ENCODE measurements at places on chromosomes 2 and 18.

DNA sequence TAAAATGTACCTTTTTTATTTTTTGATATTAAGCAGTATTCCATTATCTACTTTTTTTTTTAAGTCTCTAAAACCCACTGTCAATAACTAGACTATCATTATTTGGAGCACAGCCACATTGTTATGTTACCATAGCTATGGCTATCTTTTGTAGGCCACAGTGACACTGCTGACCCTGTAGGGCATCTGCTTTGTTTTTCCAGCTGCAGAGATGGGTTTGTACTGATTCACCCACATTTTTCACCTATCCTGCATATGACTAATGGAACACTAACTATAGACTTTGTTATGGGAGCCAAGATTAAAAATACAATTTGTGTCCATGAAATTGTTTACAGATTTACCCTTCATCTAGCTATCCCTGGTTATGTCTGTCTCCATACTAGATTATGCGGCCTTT, 21.6 kb upstream of the OTX1 start:
- no peaks in the 10 kb centered on the region for H3K27me3 ChIP-seq
- no peak overlapping the region for H3K27ac ChIP-seq
- no peaks in the 10 kb centered on the region for H3K4me1 ChIP-seq
- DNase-seq: no peak
- no peak overlapping the region for H3K4me3 ChIP-seq
- H3K36me3 ChIP-seq: no peaks in the 10 kb centered on the region

- H3K27me3 ChIP-seq: peaks cover 1% of the 10 kb centered on the region
- no peak overlapping the region for H3K27ac ChIP-seq
- no peak for DNase-seq
- H3K36me3 ChIP-seq: no peaks in the 10 kb centered on the region
Observed at GRCh38 chr18:32422201-32422600, 48.5 kb downstream of the GAREM1 start.

GRCh38 chr18:8056723-8057122, 489.6 kb downstream of the PTPRM start:
- no peak for DNase-seq
- no peaks in the 10 kb centered on the region for H3K4me1 ChIP-seq
- peaks cover 1% of the 10 kb centered on the region for H3K27me3 ChIP-seq

- no peaks in the 10 kb centered on the region for H3K27me3 ChIP-seq
- H3K4me1 ChIP-seq: no peaks in the 10 kb centered on the region
- H3K4me3 ChIP-seq: no peak overlapping the region
- H3K36me3 ChIP-seq: no peaks in the 10 kb centered on the region
- H3K27ac ChIP-seq: no peak overlapping the region
Observed at GRCh38 chr2:183946193-183946592, 652.1 kb upstream of the ZNF804A start.

- DNase-seq: no peak
- H3K4me1 ChIP-seq: peaks cover 37% of the 10 kb centered on the region
- no peak overlapping the region for H3K4me3 ChIP-seq
- H3K36me3 ChIP-seq: peaks cover 19% of the 10 kb centered on the region
Observed at GRCh38 chr18:76368976-76369375, 126.1 kb downstream of the ZNF516 start.

DNA sequence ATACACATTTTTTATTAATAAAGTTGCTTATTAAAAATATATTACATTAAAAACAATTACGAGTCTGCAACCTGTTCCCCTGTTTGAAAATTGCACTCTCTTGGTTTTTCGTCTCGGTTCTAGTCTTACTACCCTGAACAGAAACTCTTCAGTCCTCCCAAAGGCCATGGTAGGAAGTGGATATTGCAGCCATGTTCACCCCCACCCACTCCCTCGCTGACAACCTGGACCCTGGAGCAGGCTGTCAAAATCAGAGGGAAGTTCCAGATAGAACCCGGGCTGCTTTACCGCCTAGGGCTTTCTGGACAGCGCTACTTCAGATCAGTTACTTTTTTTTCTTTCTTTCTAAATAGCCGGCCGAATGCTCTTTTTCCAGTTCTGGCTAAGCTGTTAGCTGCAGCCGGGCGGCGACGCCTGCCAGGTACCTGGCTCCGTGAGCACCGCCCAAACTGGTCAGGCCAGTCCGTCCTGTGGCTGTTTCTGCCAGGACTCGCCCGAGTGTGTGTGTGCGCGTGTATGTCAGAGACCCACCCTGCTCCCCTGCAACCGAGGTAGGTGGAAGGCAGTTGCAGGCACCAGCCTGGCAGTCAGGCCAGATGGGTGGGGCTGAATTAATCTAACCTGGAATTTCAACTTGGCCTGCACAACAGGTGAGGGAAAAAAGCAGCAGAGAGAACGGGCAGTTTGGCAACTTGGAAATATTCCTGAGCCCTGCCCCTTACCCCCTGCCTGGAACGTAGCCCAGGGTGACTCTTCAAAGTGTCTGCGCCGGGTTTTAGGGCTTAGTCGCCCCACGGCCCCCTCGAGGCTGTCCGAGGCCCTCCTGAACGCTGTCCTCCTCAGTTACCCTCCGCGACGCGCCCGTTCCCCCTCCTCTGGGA, 1.1 kb upstream of the TET3 start:
- H3K27ac ChIP-seq: peak overlapping the region; percentile 66
- H3K4me3 ChIP-seq: peak overlapping the region; percentile 71
- DNase-seq: no peak
- H3K36me3 ChIP-seq: no peaks in the 10 kb centered on the region

- peak; percentile 31 for DNase-seq
- no peaks in the 10 kb centered on the region for H3K36me3 ChIP-seq
Observed at GRCh38 chr18:49025426-49025766, 74.6 kb upstream of the SMAD7 start.

GRCh38 chr18:72372076-72372475, 172.1 kb downstream of the CBLN2 start:
- H3K36me3 ChIP-seq: no peaks in the 10 kb centered on the region
- no peak for DNase-seq
- no peaks in the 10 kb centered on the region for H3K27me3 ChIP-seq

GRCh38 chr2:222883420-222883819, 22.6 kb downstream of the ACSL3 start:
- no peaks in the 10 kb centered on the region for H3K27me3 ChIP-seq
- H3K4me1 ChIP-seq: peaks cover 57% of the 10 kb centered on the region
- H3K36me3 ChIP-seq: no peaks in the 10 kb centered on the region
- no peak overlapping the region for H3K27ac ChIP-seq
- H3K4me3 ChIP-seq: no peak overlapping the region

- H3K27me3 ChIP-seq: no peaks in the 10 kb centered on the region
- H3K36me3 ChIP-seq: no peaks in the 10 kb centered on the region
- DNase-seq: no peak
- H3K27ac ChIP-seq: no peak overlapping the region
- no peak overlapping the region for H3K4me3 ChIP-seq
Observed at GRCh38 chr18:55120896-55121295, 161.6 kb upstream of the CCDC68 start.

GRCh38 chr2:224278531-224278930, 123.4 kb downstream of the FAM124B start:
- no peaks in the 10 kb centered on the region for H3K4me1 ChIP-seq
- no peaks in the 10 kb centered on the region for H3K36me3 ChIP-seq
- H3K4me3 ChIP-seq: no peak overlapping the region

- H3K27me3 ChIP-seq: no peaks in the 10 kb centered on the region
- H3K4me3 ChIP-seq: no peak overlapping the region
Observed at GRCh38 chr2:176967911-176968450, 244.6 kb upstream of the HNRNPA3 start.

GRCh38 chr2:112841295-112842044, 4.9 kb upstream of the IL1B start:
- DNase-seq: no peak
- peaks cover 3% of the 10 kb centered on the region for H3K27me3 ChIP-seq
- no peaks in the 10 kb centered on the region for H3K4me1 ChIP-seq
- peak overlapping the region; percentile 4 for H3K27ac ChIP-seq

- no peak overlapping the region for H3K27ac ChIP-seq
- DNase-seq: no peak
- peaks cover 2% of the 10 kb centered on the region for H3K27me3 ChIP-seq
Observed at GRCh38 chr2:6103949-6104348, 411.8 kb downstream of the SOX11 start.

- no peak for DNase-seq
- peak overlapping the region; percentile 70 for H3K27ac ChIP-seq
- no peaks in the 10 kb centered on the region for H3K36me3 ChIP-seq
- peaks cover 14% of the 10 kb centered on the region for H3K27me3 ChIP-seq
Observed at GRCh38 chr18:63315876-63316275, 3.7 kb downstream of the BCL2 start.

GRCh38 chr18:36672437-36673344, 156.1 kb downstream of the TPGS2 start:
- peaks cover 6% of the 10 kb centered on the region for H3K27me3 ChIP-seq
- no peaks in the 10 kb centered on the region for H3K36me3 ChIP-seq
- H3K27ac ChIP-seq: no peak overlapping the region
- DNase-seq: no peak

GRCh38 chr2:47187069-47187468, 32.0 kb upstream of the STPG4 start:
- no peaks in the 10 kb centered on the region for H3K4me1 ChIP-seq
- no peaks in the 10 kb centered on the region for H3K36me3 ChIP-seq
- peaks cover 5% of the 10 kb centered on the region for H3K27me3 ChIP-seq
- no peak overlapping the region for H3K27ac ChIP-seq
- H3K4me3 ChIP-seq: no peak overlapping the region
- no peak for DNase-seq

- H3K27me3 ChIP-seq: no peaks in the 10 kb centered on the region
- no peaks in the 10 kb centered on the region for H3K36me3 ChIP-seq
Observed at GRCh38 chr2:24315669-24316068, 44.7 kb downstream of the ITSN2 start.

DNA sequence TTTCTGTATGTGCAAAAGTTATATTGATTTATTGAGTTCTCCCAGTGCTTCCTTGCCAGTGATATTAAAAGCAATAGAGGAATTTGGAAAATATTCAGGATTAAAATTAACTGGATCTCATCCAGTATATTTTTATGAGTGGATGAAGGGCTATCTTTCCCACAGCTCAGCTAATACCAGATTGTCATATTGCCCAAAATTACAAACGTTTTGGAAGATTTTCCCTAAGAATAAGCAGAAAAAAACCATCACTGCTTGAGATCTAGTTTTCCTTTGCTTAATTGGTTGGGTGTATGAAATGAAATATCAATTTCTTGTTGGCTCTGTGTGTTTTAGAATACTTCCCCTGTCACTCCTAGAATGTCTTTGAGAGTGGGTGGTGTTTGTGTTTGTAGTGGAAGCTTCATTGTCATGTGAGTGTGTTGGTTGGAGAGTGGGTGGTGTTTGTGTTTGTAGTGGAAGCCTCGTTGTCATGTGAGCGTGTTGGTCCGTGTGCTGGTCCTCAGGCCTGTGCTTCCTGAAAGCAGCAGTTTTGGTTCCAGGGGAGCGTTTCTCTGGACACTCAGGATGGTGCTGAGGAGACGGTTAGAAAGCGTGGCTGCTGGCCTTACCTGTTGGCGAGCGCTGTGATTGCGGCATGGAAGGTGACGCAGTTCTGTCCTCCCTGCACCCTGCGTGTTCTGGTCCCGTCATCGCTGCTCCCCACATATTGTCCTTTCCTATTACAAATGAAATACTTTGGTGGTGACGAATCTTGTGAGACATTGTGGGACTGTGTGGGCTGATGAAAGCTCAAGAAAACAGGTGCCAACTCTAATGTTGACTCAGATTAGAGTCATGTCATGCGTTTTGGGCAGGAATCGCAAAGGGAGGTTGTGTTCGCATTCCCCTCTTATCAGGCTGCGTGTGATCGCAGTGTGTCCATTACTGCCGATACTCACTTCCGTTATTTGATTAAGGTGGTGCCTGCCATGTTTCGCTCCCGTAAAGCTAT, 12.4 kb downstream of the ASB1 start:
- H3K27ac ChIP-seq: peak overlapping the region; percentile 47
- no peak for DNase-seq
- H3K4me3 ChIP-seq: no peak overlapping the region
- H3K27me3 ChIP-seq: peaks cover 1% of the 10 kb centered on the region

- no peak for DNase-seq
- H3K27me3 ChIP-seq: peaks cover 1% of the 10 kb centered on the region
- no peak overlapping the region for H3K27ac ChIP-seq
- H3K4me3 ChIP-seq: no peak overlapping the region
- no peaks in the 10 kb centered on the region for H3K36me3 ChIP-seq
Observed at GRCh38 chr2:54858021-54858681, 134.7 kb downstream of the EML6 start.

- H3K36me3 ChIP-seq: no peaks in the 10 kb centered on the region
- H3K27me3 ChIP-seq: peaks cover 2% of the 10 kb centered on the region
Observed at GRCh38 chr2:227205701-227206100, 41.3 kb downstream of the COL4A3 start.

GRCh38 chr2:212892193-212892592, 259.2 kb downstream of the IKZF2 start:
- no peak overlapping the region for H3K27ac ChIP-seq
- H3K36me3 ChIP-seq: peaks cover 3% of the 10 kb centered on the region
- H3K4me1 ChIP-seq: peaks cover 33% of the 10 kb centered on the region
- H3K27me3 ChIP-seq: no peaks in the 10 kb centered on the region
- peak; percentile 30 for DNase-seq

DNA sequence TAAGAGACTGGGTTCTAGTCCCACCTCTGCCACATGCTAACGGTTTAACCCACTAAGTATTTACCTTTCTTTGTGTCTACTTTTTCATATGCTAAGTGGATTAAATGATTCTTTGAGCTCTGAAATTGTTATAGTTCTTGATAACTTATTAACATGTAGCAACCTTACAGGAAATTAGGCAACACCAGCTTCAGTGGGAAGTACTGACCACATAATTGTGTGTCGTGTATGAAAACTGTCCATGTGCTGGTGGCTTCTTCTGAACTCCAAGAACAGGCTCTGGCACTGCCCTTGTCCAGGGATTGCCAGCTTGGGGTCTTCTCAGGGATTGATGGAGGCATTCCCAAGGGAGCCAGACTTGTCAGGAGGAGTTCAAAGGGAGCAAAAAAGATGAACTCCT, 427.7 kb downstream of the TGIF1 start:
- H3K4me3 ChIP-seq: no peak overlapping the region
- no peak for DNase-seq
- H3K27me3 ChIP-seq: no peaks in the 10 kb centered on the region
- H3K27ac ChIP-seq: no peak overlapping the region
- no peaks in the 10 kb centered on the region for H3K4me1 ChIP-seq

DNA sequence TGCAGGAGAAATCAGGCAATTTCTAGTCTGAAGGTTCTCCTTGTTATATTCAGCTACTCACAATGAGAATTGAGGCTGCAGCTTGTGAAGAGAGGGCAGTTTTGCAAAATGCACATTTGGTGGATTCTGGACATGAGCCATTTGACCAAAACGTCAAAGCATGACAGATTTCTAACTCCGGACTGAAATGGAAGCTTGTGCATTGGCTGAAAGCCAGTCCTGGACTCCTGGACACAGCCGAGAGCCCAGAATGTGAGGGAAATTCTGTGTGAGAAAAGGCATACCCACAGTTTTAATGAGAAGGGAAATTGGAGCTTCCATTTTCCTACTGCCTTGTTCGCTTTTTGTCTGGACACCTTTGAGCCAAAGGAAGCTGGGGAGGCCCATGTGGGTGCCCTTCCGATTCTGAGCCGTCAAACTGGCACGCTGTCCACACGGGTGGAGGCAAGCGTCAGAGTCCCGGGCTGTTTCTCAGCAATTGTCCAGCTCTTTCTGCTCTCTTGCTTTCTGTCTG, 23.7 kb upstream of the ROCK2 start:
- no peak overlapping the region for H3K4me3 ChIP-seq
- H3K27ac ChIP-seq: no peak overlapping the region
- H3K27me3 ChIP-seq: peaks cover 7% of the 10 kb centered on the region
- no peaks in the 10 kb centered on the region for H3K36me3 ChIP-seq
- no peak for DNase-seq
- no peaks in the 10 kb centered on the region for H3K4me1 ChIP-seq
